ENCODE measurements at places on chromosomes 4 and X.

DNA sequence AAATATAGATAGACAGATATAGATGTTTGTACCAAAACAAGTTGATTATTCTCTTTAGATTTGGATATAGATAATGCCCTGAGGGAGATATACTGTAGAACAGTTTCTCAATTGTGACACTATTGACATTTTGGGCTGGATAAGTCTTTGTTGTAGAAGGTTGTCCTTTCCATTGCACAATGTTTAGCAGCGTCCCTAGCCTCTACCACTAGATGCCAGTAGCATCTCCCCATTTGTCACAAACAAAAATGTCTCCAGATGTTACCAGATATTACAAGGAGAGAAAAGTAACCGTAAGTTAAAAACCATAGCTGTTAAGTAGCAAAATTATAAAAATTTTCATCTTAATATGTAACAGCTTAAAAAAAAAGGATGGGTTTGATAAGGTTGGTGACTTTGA is 2595.3 kb downstream of the ARAP2 start:
- DNase-seq = no peak

GRCh38 chr4:6601661-6602250 is 26.8 kb downstream of the MAN2B2 start:
- no peak for DNase-seq

DNA sequence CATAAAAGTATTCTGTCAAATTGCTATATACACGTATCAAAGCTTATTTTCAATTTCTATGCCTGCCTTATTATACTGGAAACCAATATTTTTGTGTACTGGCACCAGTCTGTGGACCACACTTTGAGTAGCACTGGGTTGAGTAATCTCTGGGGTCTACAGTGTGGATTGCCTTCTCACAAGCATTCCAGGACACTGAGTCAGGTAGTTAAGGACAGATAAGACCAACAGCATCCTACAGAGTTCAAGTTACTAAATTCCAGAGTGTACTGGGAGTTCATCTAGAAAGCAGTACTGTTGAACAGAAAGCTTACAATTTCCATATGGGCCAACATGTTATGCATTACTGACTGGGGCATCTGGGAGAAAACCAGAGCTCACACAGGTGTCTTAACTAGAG is 61.8 kb downstream of the VMA21 start:
- DNase-seq = no peak

GRCh38 chr4:22596409-22596808 is 80.5 kb upstream of the ADGRA3 start:
- DNase-seq = no peak

- no peak for DNase-seq
These were observed 7.1 kb downstream of the CLOCK start for GRCh38 chr4:55539658-55540057.

DNA sequence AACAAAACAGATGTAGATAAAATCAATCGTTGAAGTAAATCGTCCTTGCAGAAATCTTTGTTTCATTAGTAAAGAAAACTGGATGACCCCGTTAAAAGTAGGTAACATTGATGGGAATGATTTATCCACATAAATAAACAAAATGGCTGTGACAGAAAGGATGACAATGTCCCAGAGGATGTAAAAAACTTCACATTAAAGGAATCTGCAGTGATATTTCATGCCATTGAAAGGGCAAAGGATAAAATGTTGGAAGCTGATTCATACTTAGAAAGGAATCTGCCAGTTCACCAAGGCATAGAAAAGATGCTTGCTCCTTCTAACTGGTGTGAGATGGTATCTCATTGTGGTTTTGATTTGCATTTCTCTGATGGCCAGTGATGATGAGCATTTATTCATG is 24.2 kb upstream of the EPGN start:
- no peak for DNase-seq

DNA sequence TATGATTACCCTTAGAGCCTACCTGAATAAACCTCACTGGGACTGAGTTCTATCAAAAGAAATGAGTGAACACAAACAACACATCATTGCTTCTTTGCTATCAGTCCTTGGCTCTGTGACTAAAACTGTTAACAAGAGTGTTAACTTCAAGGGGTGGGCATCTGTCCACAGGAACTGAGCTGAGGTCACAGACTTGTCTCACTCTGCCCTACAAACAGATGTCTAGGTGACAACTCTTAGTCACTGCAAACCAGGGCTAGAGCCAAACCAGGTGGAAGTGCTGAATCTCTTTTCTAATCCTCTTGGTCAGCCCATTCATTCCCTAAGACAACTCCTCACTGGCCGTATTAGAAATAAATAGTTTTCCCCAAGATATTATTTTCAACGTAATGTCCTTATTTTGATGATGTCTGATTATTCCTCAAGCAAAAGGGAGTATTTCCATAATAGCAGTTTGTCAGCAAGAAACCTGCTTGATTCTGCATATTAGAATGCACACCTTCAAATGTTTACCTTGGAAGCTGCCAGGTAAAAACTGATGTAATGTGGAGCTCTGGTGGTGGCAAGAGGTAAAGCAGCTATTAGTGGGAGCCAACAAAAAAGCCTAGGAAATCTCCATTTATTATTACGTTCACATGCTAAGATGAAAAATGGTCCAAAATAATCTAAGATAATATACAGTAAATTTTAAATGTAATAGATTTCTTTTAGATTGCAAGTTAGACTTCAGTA is 4.0 kb downstream of the COL25A1 start:
- DNase-seq = no peak

GRCh38 chr4:10715135-10715534 is 30.6 kb upstream of the CLNK start:
- DNase-seq = no peak

GRCh38 chr4:182022909-182023308 is 220.3 kb upstream of the TENM3 start:
- no peak for DNase-seq

DNA sequence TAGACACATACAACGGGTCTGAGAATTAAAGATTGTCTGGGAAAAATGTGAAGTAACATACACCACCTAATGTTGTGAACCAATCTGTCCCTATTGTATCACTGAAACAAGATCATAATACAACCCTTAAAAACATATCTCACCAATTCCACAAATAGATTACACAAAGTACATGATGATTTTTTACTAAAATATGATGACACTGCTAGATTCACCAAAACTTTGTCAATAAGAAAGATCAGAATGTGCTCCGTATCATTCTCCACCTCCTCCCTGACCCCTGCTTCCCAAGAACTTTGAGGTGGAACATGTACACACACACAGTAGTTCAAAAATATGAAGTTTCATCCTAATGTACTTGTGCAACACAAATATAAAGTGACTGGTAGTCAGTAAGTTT is 862.0 kb downstream of the PCDH18 start:
- no peak for DNase-seq

- DNase-seq = no peak
These were observed 272.1 kb downstream of the RAPGEF2 start for GRCh38 chr4:159374749-159375530.

- DNase-seq = no peak
These were observed 603 bp downstream of the MAD2L1 start for GRCh38 chr4:120065974-120066516.

DNA sequence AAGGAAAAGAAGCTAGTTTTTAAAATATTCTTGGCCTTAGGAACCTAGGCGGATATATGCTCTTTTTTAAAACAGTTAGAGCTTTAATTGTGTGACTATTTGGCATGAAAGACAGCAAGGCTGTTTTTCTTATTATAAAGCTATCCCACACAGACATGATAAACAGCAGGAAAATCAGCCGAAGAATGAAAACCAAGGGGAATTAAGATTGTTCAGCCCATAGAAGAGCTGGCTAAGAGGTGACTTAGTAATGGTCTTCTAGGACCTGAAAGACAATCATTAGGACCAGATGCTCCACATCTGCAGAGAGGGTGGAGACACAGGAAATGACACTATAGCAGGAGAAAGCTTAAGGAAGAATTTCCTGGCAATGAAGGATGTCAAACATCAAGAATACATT is 171.4 kb upstream of the NRK start:
- no peak for DNase-seq

GRCh38 chrX:81336455-81337152 is 134.7 kb downstream of the SH3BGRL start:
- no peak for DNase-seq

- DNase-seq = no peak
These were observed 34.0 kb upstream of the JADE1 start for GRCh38 chr4:128775477-128775876.

- DNase-seq = no peak
These were observed 74.6 kb downstream of the MAP3K15 start for GRCh38 chrX:19440713-19441112.

- no peak for DNase-seq
These were observed 1.9 kb downstream of the CXCL2 start for GRCh38 chr4:74097116-74097515.

GRCh38 chrX:48989483-48989882 is 12.6 kb downstream of the GRIPAP1 start:
- DNase-seq = no peak

GRCh38 chr4:134028421-134028820 is 173.2 kb downstream of the PABPC4L start:
- DNase-seq = no peak

GRCh38 chr4:146379744-146380143 is 142.0 kb downstream of the SLC10A7 start:
- no peak for DNase-seq

DNA sequence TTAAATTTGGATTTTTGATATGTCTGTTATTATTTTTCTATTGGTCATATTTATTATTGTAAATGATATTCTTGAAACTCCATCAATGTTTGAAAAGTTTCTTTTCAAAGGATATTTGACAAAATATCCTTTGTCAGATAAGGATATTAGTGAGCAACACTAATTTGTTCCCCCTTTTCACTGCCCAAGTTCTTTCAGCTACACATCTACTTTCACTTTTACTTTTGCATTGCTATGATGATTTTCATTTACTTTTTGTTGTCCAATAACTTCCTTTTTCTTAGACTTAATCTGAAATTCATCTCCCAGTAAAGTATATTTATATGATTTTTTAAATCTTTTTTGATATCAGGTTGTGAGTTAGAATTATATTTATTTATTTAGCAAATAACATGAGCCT is 542.3 kb upstream of the ADGRL3 start:
- no peak for DNase-seq

DNA sequence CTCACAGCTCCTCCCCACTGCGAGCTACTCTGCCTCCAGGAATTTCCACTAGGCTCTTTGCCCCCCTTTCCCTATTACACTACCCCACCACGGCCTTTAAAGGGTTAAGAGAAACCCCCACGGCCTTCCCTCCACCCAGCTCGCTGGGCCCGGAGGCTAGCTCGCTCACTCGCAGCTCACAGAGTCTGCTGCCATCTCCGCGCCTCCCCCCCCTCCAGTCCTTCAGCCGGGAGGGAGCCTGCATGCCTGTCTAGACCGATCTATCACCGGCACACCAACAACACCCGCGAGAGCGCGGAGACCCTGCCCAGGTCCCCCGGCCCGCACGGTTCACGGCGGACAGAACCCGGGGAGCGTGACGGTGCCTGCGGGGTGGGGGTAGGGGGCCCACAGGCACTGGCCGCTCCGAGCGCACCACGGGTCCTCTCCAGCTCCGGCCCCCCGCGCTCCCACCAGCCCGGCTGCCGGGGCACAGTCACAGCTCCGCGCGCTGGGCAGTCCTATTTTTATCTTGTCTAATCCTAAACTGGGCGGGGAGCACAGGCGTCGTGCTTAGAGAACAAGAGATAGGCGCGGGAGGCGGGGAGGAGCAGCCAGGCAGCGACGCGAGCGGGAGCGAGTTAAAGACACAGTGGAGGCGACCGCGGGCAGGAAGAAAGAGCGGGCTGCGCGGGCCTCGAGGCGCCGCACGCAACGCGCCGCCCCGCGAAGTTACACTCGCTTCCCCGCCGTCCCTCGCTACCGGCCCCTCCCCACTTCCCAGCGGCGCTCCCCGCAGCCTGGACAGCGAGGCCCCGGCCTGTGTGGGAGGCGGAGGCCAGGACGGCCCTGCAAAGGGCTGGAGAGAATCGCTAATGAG is 3.5 kb downstream of the BCOR start:
- DNase-seq = peak; percentile 46

DNA sequence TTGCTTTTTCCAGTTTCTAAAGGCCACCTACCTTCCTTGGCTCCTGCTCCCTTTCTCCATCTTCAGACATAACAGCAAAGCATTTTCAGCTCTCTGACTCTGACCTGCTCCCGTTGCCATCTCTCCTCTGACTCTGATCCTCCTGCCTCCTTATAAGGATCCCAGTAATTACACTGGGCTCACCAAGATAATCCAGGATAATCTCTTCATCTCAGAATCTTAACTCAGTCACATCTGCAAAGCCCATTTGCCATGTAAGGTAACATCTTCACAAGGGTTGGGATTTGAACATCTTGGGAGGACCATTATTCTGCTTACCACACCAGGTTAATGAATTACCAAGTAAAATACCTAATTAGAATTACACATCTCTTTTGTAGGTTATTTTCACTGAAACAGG is 41.3 kb upstream of the MAGED1 start:
- no peak for DNase-seq

DNA sequence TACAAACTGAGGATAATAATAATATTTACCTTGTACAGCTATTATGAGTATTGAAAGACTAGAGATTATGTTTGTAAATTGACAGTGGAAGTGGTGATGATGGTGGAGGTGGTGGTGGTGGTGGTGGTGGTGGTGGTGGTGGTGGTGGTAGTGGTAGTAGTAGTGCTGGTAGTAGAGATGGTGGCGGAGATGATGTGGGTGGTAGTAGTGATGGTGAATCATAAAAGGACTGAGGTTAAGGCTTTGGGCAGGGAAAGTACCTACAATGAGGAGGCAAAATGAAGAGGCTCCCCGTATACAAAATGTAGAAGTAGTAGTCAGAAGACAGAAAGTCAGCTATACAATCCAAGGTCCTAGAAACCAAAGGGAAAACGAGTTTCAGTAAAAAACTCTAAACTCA is 214.1 kb downstream of the BCOR start:
- DNase-seq = no peak

DNA sequence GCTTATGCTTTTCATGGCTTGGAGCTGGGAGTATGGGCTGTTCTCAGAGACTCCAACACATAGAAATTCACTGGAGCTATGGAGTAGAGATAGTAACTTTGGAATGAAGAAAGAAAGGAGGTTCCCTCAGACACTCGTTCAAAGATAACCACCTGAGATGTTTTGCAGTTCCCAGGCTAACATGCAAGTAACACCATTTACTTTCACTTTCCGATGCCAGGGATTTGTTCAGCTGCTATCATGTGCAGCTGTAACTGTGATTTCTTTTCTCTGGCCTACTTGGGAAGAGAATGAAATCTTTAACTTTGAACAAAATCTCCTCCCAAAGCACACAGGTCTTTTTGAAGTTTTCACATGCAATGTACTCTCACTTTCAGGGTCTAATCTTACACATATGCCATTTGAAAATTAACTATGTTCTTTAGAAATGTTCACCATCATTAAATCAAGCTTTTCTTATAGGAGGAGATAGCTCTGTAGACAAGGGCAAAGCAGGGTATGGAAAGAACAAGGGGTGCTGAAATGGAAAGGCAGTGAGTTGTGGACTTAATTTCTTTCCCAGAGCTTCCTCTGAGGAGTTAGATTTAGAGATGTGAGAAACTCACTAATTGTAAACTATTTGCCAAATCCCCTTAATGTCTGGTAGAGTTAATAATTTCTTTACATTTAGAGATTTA is 514.3 kb downstream of the PDHA2 start:
- no peak for DNase-seq

GRCh38 chr4:101158507-101158906 is 188.8 kb downstream of the PPP3CA start:
- no peak for DNase-seq

GRCh38 chrX:44040406-44040805 is 67.2 kb upstream of the NDP start:
- DNase-seq = no peak
